Activated naive CD4-positive, alpha-beta T cell treated with anti-CD3 and anti-CD28 coated beads for 36 hours (primary cell): ENCODE measurements at places on chromosomes 7 and 10. TPM values are rescaled to one million over a fixed set of nuclear protein-coding genes. Genes with fewer than 3 reads are reported as not detected.

The HOXA7 gene
- not detected for total RNA-seq

The PTN gene
- total RNA-seq: not detected

DNA sequence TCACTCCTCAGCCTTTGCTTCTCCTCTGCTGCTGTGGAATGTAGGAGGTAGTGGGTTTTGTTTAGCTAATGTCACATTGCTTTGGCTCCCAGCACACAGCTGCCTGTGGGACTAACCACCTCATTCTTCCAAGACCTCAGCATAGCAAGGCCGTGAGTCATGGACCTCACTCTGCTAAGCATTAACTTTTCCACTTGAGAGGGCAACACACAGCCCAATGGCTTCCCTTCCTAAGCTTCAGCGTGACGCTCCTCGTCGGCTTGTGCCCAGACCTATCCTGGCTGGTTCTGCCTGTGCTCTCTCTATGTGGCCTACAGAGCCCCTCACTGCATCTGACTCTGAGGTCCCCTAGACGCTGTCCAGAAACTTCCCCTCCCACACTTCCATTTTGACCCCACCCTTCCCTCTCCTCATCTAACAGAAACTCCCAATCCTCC, 23.3 kb downstream of the MYOF start:
- H3K36me3 ChIP-seq: no peaks in the 10 kb centered on the region
- H3K27me3 ChIP-seq: no peaks in the 10 kb centered on the region
- H3K27ac ChIP-seq: no peak overlapping the region
- no peak for DNase-seq
- no peak overlapping the region for H3K4me3 ChIP-seq

DNA sequence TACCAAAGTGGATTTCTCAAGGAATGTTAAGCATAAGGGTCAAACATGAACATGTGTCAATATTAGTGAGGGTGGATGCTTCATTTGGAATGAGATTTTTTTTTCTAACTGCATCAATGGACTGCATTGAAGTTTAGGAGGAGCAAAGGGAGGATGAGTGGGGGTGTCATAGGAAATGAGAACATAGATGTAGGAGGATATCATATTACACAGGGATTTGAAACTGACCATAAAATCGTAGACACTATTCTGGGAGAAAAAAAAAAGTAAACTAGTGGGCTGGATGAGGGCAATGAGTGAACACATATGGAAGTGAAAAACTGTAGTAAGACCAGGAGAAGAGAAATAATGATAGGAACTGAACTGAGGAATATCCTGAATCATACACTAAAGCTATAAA, 109.4 kb downstream of the SEMA3A start:
- H3K36me3 ChIP-seq: no peaks in the 10 kb centered on the region
- no peaks in the 10 kb centered on the region for H3K27me3 ChIP-seq
- peaks cover 15% of the 10 kb centered on the region for H3K4me1 ChIP-seq
- no peak overlapping the region for H3K27ac ChIP-seq

- peaks cover under 1% of the 10 kb centered on the region for H3K36me3 ChIP-seq
- H3K4me3 ChIP-seq: no peak overlapping the region
- no peak for DNase-seq
- H3K27ac ChIP-seq: no peak overlapping the region
Observed at GRCh38 chr7:157467496-157468212, 130.8 kb downstream of the DNAJB6 start.

The MRC1 gene
- 0.05 TPM for total RNA-seq

GRCh38 chr10:86958116-86958900, at the start of gene SNCG:
TSS of gene SNCG (plus strand) at chr10:86958599. CDS start at chr10:86958698, 99 bp downstream.
- no peaks in the 10 kb centered on the region for H3K36me3 ChIP-seq
- DNase-seq: no peak
- H3K27ac ChIP-seq: no peak within 1 kb of the TSS
- H3K4me1 ChIP-seq: peaks cover 5% of the 10 kb centered on the region
- H3K27me3 ChIP-seq: no peaks in the 10 kb centered on the region
